ENCODE measurements at places on chromosomes 7 and 10.

DNA sequence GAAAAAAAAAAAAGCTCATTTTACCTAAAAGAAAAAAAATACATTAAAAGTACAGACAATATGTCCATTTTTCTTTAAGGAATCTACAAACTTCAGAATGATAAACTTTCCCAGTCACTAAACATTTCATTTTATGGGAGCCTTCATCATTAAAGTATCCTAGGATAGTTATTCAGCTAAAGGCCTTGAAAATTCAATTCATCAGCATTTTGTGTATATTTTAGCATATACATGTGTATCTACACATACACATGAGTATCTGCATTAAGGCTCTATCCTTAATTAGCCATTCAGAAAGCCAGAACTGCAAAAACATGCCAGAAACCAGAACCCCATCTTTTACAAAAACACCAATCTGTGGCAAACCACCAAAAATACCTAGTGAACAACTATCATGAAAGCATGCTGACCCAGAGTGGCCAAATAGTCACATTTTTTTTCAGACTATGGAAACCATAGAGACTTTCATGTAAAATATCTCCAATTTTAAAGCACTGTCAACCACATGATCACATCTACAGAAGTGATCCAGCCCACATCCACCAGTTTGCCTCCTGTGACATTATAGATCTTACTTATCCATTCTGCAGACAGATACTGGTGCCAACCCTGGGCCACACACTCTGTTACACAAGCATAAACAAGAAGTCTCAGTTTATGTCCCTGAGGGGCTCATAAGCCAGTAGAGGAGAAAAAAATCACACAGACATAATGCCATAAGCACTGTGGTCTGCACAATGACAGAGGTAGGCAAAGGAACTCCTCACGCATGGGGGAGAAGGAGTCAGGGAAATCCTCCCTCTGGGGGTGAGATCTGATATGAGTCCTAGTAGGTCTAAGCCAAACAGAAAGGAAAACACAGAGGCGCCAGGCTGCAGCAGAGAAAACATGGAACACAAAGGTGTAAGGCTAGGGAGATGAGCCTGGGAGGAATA lies 79.2 kb downstream of the SRPK2 start:
- no peak for DNase-seq

DNA sequence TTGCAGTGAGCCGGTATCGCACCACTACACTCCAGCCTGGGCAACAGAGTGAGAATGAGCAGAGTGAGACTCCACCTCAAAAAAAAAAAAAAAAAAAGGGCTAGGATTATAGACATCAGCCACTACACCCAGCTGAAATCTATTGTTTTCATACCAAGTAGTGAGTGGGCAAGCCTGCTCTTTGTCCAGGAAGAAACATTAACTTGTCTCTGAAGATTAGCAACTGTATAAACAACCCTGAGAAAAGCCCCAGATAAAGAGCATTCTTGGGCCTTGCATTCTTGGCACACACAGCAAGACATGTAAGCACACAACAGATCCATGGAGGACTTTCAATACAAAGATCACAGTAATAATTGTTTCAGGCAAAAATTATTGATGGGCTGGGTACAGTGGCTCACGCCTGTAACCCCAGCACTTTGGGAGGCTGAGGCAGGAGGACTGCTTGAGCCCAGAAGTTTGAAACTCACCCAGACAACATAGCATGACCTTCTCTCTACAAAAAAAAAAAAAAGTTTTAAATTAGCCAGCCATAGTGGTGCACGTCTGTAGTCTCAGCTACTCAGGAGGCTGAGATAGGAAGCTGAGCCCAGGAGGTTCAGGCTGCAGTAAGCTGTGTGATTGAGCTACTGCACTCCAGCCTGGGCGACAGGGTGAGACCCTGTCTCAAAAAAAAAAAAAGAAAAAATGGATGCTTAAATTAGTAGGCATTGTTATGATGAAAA lies 4.4 kb downstream of the PSPH start:
- no peak for DNase-seq

DNA sequence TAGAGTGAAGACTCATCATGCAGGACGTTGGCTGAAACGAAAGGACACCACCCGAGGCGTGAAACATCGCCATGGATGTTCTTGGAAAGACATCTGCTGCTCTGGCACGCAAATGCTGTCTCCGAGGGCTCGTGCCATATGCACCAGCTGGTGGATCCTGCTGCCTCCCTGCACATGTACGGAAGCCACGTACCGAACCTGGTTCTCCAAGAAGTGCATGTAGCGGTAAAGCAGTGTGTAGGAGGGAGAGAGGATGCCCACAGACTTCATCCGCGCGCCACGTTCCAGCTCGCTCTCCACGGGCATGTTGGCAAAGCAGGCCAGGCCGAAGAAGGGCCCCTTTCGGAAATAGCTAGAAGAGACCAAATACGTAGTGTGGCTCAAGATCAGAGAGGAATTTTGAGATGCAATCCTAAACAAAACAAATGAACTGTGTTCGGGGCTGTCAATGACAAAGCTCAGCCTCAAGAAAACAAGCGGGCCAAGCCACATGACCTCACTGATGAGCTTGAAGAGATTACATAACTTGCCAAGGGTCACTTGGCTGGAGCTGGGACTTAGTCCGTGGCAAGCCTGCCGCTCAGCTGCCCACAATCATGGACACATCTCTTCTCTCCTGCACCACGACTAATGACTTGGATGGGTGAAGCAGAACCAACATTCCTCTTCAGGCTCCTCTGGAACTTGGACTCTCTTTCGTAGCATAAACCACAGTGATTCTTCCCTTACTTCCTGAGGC lies 16.5 kb downstream of the DENND11 start:
- no peak for DNase-seq

DNA sequence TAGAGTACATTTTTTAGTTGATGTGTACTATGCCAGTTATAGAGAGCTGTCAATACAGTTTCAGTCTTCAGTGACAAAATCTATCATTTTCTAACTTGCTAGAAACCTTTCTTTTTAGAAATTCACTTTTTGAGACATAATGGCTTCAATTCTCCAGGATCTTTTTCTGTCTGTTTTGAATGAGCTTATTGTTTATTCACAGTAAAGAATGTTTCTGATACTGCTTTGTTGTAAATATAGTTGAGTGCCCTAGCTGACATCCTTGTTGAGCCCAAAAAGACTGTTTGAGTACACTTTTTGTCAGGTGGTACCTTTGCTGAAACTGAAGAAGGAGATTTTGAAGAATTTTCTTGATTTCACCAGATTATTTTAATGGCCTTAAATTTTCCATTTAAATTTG lies 139.9 kb downstream of the PPP1R9A start:
- no peak for DNase-seq

GRCh38 chr10:121128164-121128563 lies 277.0 kb downstream of the WDR11 start:
- DNase-seq = no peak

- DNase-seq = peak; percentile 62
These were observed 1101.7 kb upstream of the GHITM start for GRCh38 chr10:83037653-83038052.

DNA sequence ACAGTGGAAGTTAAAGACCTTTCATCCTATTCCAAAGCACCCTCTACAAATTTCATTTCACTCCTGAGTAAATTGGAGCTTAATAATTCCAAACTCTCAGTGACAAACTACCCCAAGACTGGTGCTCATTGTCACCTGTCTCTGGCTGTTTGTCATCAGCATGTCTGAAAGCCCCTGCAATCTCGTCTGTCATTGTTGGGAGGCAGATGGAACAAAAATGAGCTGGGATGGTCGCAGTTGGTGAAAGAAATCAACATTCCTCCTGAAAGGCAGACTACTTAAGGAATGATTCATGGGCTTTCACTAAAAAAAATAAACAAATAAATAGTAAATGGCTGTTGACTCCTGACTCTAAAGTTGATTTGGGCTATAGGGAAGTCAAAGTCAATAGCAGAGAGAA lies 69.7 kb upstream of the PALS2 start:
- no peak for DNase-seq

- no peak for DNase-seq
These were observed 1.2 kb downstream of the ANTXRL start for GRCh38 chr10:46287846-46288477.

DNA sequence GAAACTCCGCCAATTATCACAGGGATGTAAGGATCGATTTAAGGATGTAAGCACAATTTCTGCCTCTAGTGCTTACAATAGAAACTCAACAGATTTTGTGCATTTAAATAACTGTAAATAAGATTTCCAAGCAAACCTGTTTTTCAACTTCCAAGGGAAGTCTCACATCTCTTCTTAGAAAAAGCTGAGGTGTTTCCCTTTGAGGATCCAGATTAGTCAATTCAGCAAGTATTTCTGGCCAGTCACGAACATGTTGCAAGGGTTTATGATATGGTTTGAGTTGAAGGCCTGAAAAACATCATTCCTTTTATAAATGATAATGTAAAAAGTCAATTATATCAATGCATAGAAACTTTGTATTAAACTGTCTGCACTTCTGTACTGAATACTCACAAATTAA lies 23.9 kb downstream of the KRIT1 start:
- no peak for DNase-seq

DNA sequence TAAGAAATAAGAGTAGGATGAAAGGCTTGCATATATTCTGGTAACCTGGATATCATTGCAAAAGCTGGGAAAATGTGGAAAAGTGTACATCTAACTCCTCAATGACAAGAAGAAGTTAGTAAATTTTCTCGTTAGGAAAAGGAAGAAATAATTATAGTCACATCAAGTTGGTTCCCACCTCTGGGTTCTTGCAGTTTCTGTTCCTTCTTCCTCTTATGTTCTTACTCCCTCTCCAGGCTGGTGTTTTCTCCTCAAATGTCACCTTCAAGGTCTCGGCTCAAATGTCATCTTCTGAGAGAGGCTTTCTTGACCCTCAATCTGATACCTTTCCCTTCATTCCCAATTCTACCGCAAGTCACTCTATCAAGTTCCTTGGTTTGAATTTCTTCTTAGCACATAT lies 64.4 kb downstream of the ENTPD1 start:
- DNase-seq = peak; percentile 71

GRCh38 chr7:3668743-3669142 lies 367.7 kb downstream of the SDK1 start:
- DNase-seq = no peak

DNA sequence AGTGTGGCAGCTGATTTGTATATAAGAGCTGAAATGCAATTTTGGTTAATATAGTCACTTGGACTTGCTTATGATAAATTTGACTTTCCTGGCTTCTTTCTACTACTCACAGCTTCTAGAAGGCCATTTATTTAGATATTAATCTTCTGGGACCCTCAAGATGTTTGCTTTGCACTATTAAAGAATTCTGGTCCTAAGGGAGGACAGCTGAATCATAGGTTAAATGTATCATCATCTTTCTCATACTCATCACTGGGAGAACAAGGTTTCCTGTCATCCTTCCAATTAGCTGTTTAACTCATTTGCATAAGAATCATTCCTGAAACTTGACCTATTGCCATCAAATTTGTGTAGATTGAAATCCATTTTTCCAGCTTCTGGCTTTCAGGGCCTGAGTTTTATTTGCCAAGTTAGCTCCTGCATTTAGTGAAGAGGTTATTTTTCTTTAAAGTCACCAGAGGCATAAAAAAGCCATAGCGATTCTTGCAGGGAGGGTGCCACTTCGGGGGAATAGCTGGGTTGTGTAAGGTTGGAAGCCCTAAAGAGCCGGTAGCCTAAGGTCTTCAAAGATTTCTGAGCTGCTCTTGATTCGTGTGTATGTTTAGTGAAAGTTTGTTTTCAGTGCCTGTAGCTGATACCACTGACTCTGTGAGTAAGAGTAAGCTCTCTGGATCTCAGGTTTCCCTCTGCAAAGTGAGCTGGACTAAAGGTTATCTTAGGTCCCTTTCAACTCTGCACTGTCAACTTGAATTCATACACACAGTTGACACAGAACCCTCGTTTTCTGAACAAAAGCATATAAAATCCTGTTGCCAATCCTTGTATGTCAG lies 4.3 kb downstream of the MAP3K8 start:
- no peak for DNase-seq

GRCh38 chr7:154698726-154699291 lies 304.1 kb downstream of the PAXIP1 start:
- DNase-seq = no peak

DNA sequence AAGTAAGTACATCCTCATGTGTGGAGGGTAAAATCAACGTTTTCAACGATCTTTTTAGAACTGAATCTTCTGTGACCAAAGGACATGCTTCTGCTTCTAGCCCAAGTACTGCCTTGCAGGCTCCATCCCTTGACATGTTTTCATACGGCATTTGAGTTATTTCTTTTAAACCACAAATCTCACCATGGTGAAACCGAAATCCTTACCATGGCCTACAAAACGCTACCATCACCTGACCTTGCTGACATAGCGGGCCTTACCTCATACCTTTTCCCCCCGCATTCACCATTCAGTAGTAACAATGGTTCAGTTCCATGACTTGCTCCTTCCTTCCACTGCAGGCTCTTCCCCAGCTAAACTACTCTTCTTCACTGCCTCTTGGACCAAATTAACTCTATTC lies 3.5 kb downstream of the RNF216 start:
- DNase-seq = peak; percentile 26

GRCh38 chr10:19828278-19829049 lies 12.2 kb downstream of the PLXDC2 start:
- DNase-seq = peak; percentile 44

DNA sequence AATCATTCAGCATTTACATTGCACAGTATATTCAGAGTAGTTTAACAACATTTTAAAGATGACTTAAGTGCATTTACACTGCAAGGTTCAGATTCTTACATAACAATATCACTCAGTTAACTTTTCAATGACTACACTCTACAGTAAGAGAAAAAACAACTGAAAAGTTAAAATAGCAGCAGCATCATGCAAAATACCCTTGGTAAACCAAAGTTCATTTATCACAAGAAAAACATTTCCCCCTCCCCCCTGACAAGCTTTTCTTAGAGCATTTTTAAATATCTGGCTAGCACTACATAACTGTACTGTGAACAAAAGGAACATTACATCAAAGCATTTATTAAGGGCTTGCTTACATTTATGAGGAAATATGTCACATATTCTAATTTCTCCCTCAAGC lies 179.5 kb upstream of the HGF start:
- DNase-seq = no peak

- no peak for DNase-seq
These were observed 9.3 kb upstream of the GATAD1 start for GRCh38 chr7:92437956-92438491.

GRCh38 chr7:112182749-112183148 lies 23.4 kb downstream of the DOCK4 start:
- DNase-seq = no peak

GRCh38 chr7:150556521-150557138 lies 10.6 kb upstream of the GIMAP4 start:
- DNase-seq = peak; percentile 9

DNA sequence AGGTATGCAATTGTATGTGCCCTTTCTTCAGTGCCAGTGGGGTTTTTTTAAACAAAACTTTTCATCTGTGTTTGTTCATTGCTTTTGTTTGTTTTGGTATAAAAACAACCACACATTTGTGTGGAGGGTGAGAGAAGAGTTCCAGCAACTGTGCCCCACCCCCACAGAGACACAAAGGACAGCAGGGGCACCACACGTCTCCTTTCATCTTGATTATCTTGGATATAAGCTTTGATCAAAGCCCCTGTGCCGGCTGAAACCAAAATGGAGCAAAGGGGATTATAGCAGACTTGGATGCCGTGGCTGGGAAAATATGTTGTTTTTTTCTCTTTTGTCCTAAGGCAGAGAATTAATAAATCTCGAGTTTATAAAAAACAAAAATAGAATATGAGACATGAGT lies 111.8 kb upstream of the RSU1 start:
- no peak for DNase-seq
